ENCODE measurements at places on chromosomes 6 and 20.
A peak's percentile ranks its signal among the peaks of the same experiment; 100 is the strongest.

DNA sequence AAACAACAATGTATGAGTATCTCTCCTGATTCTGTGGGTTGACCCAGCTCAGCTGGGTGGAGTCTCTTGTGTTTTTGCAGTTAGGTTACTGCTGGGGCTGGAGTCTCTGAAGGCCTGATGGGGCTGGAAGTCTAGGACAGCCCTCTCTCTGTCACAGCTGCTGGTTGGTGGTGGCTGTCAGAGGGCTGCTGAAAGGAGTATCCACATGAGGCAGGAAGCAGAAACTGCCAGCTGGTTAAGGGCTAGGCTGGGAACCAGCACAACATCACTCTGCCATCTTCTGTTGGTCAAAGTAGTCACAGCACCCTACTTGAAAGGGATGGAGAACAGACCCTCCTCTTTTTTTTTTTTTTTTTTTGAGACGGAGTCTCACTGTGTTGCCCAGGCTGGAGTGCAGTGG, 10.0 kb upstream of the PACSIN1 start:
- DNase-seq, result no peak

GRCh38 chr6:71254323-71254722, 34.3 kb upstream of the OGFRL1 start:
- no peak for DNase-seq

DNA sequence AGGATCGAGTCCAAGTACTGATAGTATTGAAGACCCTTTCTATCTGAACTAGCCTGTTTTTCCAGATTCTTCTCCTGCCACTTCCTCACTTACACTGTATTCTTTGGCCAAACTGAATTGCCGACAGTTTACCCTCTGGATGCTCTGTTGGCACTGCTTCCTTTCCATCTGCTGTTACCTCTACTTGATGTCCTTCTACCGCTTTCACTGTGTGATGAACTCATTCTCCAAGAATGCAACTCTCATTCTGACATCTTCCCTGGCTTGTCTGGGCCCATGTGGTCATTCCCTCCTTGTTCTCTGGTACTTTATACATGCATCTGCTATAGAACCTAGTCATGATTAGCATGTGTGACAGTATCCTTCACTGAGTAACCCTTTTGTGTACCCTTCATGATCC, 16.3 kb downstream of the RPRD1B start:
- DNase-seq, result no peak

- no peak for DNase-seq
Observed at GRCh38 chr20:44619294-44619693, 32.2 kb downstream of the ADA start.

DNA sequence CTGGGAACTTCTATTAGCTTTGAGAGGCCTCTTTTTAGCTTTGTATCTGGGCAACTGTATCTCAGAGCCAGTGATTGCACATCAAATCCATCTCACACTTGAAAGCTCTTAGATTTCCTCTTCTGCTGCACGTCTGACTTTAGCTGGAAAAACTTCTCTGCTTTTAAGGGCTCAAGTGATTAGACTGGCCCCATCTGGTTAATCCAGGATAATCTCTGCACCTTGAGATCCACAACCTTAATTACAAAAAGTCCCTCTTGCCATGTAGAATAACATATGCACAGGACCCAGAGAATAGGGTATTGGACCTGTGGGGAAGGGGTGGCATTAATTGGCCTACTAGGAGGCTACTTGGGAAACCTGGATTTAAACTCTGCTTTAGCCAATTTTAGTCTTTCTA, 24.2 kb downstream of the KLHL31 start:
- DNase-seq, result no peak

GRCh38 chr6:137432054-137432611, 62.1 kb downstream of the OLIG3 start:
- no peak for DNase-seq

- DNase-seq, result peak; percentile 56
Observed at GRCh38 chr20:47196091-47197081, 160.1 kb downstream of the ZMYND8 start.

DNA sequence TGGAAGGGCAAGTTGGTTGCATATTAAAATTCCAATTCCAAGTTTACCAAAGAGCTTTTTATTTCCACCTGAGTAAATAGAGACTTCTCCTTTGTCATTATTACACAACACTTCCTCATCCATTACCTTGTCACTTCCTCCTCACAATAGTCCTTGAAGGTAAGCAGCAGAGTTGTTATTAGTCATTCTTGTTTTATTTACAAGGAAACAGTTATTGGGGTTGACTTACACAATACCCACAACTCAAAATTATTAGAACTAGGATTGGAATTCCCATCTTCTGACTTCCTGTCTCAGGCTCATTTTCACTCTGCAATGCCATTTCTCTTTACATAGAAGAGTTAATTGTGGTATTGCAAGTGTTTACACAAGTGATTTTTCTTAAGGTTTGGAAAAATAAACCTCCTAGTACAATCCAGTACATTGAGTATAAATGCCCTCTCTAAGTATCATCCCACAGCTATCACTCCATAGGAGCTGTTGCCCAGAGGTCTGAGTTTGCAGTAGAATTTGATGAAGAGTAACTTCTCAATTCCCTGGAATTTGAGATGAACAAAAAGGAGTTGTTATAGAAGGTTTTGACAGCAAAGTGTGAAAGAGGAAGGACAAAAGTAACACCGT, 28.9 kb upstream of the MTRF1L start:
- DNase-seq, result no peak

DNA sequence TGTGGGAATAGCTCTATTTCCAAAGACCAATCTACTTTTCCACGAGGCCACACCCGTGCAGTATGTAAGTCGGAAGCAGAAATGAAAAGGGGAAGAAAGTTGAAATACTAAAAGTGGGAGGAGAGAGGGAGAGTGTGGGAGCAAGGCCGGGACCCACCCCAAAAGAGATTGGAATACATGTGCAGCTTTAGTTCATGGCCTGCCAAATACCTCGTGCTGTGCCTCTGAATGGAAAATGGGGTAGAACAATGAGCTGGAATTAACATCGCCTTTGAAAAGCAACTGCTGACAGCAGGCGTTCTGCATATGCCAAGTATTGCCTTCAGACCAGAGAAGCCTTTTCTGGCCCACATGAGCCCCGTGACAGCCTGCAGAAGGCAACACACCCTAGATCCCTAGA, 155.6 kb downstream of the CD83 start:
- DNase-seq, result no peak

- peak; percentile 21 for DNase-seq
Observed at GRCh38 chr6:30213957-30214656, 901 bp upstream of the TRIM26 start.

DNA sequence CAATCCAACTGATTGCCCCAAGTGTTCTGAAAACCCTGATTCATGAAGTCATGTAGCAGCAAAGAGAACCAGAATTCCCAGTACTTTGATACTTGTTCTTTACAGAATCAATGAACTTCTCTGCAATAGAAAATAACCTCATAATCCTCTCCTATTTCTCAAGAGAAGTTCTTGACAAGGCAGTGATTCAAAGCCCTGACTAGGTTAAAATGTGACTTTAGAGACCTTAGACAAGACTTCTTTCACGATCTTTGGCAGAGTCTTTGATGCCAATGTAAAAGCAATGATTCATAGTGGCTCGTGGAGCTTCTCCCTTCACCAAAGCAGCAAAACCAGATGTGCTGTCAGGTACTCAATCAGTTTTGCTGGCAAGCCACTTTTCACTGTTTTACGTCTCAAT, 95.2 kb downstream of the CDK19 start:
- DNase-seq, result no peak

DNA sequence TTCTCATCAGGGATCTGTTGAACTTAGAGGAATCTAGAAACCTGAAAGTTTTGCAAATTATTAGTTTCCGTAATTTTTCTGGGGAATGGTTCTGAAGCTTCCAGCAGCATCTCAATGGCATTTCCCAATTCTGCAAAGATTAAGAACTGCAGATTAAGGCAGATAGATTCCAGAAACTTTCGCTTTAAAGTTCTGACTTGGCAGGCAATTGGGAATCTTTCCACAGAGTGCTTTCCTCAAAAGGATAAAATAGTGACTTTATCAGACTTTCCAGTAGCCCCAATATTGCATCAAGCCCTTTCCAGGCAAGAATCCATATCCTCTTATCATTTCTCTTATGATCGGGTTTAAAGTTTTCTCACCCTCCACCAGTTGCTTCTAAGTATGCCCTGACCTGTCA, 261.1 kb downstream of the FNDC1 start:
- DNase-seq, result no peak

DNA sequence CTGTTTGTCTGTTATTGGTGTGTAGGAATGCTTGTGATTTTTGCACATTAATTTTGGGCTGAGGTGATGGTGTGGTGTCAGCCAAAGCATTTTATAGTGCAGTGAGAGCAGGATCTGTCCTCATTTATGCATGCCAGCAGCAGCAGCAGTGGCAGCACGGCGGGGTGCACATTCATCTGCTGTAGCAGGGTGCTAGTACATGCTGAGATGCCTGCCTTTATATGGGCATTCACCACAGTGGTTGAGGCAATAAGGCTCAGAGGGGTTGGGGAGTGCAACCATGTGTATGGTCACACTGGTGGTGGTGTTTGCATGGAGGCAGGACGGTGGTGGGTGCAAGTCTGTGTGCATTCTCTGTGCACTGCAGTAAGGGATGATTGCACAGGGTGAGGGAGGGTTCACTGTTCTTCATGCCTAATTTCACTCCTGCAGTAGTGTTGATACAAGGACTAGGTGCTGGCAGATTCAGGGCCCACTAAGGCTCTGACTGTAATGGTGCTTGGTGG, 129.3 kb upstream of the SYNCRIP start:
- DNase-seq, result no peak

GRCh38 chr6:78693835-78694234, 173.5 kb upstream of the IRAK1BP1 start:
- DNase-seq, result no peak

DNA sequence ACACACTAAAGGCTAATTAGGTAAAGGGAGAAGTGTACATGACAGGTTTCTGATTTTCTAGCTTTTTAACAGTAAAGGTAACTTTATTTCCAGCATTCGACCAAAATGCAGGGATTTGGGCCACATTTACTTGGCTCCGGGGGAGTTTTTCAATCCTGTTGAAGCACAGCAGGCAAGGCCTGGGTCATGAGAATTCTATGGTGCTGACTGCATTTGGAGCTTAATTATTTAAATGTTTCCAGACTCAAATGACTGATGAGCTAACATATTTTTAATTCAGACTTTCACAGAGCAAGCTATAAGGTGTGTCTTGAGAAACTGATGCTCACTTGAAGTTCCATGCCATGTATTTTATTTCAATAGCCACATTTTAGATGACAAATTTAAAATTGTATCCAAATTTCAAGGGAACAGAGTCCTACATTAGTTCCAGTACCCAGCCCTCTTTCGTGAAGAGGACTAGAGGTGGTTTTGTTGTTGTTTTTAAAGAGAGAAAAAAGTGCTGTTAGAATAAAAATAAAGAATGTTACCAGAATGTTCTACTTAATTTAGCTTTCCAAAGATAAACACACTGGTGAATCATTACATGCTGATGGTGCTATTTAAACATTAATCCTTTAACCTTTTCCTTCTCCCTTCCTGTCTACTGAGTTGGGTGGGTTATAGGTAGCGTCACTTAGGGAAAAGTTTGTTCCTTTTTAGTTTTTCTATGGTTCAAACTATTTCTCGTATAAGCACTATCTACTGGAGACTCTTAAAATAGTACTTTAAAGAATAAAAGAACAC, 82.3 kb upstream of the PHACTR2 start:
- DNase-seq, result no peak

DNA sequence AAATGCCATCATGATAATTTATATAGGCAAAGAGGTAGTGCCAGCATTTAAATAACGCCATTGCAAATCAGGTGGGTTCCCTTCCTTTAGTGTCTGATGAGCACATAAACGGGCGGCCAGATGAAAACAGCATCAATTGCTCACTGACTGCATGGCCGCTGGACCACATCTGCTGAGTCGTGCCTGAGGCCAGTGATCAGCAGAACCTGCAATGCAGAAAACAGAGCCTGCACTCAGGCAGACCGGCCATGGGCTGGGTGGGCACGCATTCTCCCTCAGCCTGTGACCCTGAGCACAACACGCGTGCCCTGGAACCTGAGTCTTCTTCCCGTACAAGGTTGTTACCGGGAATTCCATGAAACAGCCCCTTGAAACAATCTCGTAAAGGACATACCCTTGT, 144.0 kb upstream of the THBS2 start:
- no peak for DNase-seq

GRCh38 chr6:25868436-25869183, 5.4 kb downstream of the SLC17A3 start:
- no peak for DNase-seq

DNA sequence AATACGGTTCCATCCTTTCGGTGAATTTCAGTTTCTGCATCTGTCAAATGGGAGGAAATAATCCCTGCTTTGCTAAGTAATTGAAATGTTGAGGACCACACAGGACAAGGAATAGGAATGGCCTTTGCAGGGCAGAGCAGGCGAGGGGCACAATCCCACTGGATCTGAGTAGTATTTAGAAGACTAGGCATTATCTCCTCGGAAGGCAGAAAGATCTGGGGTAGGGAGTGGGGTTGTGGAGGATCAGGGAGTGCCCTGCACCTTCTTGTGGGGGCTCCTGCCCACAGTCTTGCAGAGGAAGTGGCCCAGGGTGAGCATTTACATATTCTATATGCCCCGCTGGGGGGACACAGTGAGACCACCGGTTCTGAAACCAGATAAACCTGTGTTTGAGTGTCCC, 87.1 kb upstream of the SIRPA start:
- no peak for DNase-seq

DNA sequence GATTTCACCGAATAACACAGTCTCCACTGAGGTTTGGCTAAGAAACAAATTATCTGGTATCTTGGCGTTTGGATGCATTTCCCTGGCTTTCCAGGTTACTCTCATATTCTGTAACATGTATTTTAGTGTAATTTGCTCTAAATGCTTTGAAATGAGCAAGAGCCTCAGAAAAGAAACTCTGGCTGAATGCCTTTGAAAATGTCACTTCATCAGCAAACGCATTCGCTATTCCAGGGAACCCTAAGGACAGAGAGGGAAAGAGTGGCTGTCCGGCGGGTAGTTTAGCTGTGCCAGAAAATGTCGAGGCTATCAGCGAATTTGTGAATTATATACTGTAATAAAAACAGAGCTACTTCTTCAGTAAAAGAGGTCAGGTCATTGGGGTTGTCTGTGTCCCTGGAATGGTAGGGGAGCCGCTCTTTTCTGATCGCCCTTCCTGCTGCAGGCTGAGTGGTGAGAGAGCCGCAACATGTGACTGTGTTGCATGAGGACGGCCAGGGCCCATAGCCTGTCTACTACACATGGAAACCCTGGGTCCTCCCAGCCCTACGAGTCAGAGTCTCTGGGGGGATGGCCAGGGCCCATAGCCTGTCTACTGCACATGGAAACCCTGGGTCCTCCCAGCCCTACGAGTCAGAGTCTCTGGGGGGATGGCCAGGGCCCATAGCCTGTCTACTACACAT, 57.3 kb downstream of the SMOC2 start:
- DNase-seq, result no peak

DNA sequence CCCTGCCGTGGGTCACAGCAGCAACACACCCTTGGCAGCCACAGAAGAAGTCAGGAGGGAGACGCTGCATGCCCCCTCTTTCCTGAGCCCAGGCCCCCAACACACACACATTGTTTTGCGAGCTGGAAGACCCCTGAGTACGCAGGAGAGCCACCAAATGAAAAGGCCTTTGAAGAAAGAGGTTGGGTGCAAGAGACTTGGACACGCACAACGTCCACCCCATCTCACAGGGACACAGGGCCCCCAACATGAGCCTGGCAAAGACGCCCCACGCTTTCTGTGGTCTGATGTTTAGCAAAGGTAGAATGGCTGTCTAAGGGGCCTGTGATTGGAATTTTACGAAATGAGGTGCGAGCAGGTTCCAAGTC, 185.0 kb downstream of the TTLL2 start:
- no peak for DNase-seq
